Activated CD4-positive, alpha-beta T cell treated with anti-CD3 and anti-CD28 coated beads for 36 hours (primary cell): ENCODE measurements at places on chromosomes 13 and 19.
A peak's percentile ranks its signal among the peaks of the same experiment; 100 is the strongest.

GRCh38 chr19:10736916-10737551 is 19.2 kb downstream of the DNM2 start:
- DNase-seq = no peak

GRCh38 chr19:33503030-33503429 is 18.6 kb downstream of the PEPD start:
- DNase-seq = no peak

GRCh38 chr13:106874323-106874722 is 306.4 kb upstream of the ARGLU1 start:
- no peak for DNase-seq

- DNase-seq = peak; percentile 42
Observed at GRCh38 chr13:26867451-26868091, 107.0 kb upstream of the GPR12 start.

- DNase-seq = no peak
Observed at GRCh38 chr13:112924365-112924764, 44.6 kb upstream of the MCF2L start.
